Suppressor macrophage (primary cell): ENCODE measurements at places on chromosomes 1 and 21.
A peak's percentile ranks its signal among the peaks of the same experiment; 100 is the strongest.

GRCh38 chr1:210584439-210585113 is 255.9 kb downstream of the HHAT start:
- peak; percentile 73 for DNase-seq

DNA sequence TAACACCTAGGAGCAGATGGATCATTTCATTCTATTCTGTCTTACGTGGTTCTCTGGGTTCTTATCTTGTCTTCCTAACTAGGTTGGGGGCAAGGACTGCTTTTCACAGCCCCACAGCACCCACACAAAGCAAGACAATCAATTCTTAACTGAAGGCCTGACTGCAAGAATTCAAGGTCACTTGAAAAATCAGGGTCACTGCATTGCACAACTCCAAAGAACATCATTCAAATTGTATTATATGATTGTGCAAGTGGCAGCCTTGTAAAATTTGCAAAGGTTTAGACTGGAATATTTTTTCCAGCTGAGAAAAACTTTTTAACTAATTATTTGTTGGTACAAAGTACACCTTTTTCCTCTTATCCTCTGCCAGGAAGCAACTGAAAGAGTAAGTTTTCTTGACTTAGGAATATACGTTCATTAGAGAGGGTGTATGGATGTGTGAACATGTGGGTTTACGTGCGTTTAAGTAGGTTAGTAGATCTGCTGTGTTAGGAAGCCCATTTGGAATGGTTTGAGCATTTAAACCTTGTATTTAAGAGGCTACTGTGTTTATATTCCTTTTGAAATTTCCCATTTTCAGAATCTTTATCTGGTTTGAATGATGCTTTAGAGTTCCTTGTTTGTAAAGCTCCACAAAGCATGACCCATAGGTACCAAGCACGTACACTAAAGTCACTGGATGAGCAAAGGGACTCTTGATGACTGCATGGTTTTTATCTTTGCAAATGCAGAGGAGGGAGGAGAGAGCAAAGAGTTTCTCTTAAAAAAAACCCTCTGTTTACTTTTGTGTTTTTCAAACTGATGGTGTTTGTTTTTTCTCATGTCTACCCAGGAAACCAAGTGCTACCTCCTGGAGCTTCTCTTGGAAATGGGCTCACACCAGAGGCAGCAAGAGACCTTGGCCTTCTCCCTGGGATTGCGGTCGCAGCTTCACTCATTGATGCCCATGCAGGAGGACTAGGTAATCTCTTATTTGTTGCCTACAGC is 214.9 kb downstream of the FGGY start:
- no peak for DNase-seq

DNA sequence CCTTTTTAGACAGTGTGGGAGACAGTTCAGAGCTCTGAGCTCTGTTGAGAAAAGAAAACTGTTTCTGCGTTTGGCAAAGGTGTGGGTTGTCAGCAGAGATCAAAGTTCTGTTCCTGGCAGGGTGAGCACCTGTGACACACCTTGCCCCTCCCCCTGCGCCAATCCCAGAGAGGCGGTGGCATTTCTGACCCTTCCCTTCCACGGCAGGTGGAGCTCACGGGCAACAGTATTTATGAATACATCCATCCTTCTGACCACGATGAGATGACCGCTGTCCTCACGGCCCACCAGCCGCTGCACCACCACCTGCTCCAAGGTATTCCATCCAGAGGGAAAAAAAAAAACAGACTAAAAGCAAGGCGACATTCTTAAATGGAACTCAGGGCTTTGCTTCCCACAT is 20.7 kb downstream of the SIM2 start:
- DNase-seq = no peak

DNA sequence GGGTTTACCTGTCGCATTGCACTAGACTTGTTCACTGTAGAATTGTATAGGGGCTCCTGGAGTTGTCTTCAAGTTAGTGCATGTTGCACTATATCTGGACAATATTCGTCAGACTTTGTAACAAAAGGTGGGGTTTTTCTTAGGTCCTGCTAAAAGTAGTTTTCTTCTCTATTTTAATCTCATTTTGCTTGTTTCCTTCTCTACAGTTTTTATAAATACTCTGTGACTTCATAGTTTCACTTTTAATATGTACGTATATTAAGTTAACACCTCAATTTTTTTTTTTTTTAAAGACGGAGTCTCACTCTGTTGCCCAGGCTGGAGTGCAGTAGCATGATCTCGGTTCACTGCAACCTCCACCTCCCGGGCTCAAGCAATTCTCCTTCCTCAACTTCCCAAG is 26.5 kb upstream of the MRPS6 start:
- no peak for DNase-seq

GRCh38 chr1:172185211-172185610 is 235.3 kb upstream of the C1orf105 start:
- peak; percentile 75 for DNase-seq

GRCh38 chr1:69611316-69611715 is 43.6 kb downstream of the LRRC7 start:
- no peak for DNase-seq

DNA sequence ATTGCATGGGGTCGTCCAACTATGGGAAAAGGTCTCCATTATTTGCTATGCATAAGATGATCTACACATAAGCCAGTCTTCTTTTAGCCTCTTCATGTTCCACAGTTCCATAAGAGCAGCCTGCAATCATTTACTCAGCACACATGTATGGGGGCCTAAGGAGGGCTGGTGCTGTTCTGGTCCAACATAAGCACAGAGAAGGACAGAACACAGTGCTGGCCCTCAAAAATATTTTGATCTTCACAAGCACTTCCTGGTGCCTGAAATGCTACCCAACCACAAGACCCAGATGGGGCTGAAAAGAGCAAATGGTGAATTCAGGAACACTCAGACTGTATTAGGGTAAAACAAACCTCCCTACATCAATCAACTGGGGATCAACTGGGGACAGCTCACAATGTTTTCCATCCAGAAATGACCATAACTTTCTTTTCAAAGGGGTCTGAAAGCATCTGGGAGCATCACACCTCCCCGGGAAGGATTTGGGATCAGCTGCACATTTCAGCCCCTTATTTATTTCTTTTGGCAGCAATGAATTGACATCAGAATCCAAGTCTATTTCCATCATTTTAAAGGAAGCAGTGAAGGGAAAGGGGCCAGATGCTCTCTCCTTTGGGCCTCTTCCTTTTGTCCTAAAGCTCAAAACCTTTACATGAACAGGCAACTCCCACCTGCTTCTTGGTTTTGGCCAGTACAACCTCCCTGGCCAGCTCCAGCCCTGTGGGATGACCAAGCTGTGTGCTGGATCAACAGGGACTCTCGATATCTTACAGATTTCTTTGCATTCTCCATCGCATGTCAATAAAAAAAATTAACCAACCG is 45.7 kb downstream of the KCNN3 start:
- no peak for DNase-seq

- peak; percentile 17 for DNase-seq
Observed at GRCh38 chr1:205343431-205344065, 13.2 kb downstream of the KLHDC8A start.

DNA sequence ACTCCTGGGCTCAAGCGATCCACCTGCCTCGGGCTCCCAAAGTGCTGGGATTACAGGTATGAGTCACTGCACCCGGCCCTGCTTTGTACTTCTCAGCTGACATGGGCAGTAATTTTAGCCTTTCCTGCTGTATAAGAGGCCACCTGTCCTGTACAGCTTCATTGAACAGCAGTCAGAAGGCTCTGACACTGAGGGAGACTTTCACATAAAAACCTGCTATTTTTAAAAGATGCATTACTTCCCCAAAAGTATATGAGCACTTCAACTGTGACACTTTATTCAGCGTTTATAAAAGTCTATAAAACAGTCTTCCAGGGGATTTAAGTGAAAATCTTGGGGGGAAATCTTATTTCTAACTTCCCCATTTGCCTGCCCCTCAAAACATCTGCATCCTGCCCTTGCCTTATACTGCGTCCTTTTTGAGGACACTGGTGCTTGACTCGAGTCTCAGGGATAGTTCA is 17.6 kb downstream of the RNU5D-1 start:
- no peak for DNase-seq
